GOT3 (cell line): ENCODE measurements at places on chromosomes 1 and 21.

DNA sequence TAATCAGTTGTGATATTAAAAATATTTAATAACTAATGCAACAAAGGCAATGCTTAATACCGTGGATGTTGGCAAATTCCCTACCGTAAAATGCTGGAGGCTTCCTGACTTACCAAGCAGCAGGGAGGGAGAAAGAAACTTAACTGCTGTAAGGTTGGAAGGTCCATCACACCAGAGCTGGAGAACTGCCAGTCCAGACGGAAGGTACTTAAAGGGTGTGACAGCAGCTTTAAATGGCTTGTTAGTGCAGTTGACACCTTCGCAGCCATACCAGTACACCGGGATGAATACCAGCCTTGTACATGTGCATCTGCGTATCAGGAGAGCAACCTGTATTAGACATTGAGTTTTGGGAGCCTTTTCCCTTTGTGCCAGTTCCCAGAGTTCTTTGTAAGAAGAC is 269.5 kb upstream of the NCAM2 start:
- no peak for DNase-seq

DNA sequence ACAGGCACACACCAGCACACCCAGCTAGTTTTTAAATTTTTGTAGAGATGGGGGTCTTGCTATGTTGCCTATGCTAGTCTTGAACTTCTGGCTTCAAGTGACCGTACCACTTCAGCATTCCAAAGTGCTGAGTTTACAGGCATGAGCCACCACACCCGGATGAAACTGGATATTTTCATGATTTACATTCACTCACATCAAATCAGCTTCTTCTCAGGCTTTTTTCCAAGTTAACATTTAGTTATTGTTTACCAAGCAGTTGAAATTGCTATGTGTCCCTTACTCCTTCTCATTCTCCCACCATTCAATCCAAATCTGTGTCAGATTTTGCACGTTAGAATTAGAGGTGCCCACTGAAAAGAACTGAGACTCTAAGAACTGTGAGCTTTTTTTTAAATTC is 18.4 kb downstream of the RIT1 start:
- DNase-seq = no peak

DNA sequence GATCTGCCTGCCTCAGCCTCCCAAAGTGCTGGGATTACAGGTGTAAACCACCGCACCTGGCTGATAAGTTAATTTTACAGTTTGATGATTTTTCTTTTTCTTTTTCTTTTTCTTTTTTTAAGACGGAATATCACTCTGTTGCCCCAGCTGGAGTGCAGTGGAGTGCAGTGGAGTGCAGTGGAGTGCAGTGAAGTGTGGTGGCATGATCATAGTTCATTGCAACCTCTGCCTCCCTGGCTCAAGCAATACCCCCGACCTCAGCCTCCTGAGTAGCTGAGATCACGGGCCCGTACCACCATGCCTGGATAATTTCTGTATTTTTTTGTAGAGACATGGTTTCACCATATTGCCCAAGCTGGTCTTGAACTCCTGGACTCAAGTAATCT is 84.4 kb upstream of the CXADR start:
- no peak for DNase-seq

- DNase-seq = no peak
These were observed 90.7 kb downstream of the VPS13D start for GRCh38 chr1:12320486-12320885.

DNA sequence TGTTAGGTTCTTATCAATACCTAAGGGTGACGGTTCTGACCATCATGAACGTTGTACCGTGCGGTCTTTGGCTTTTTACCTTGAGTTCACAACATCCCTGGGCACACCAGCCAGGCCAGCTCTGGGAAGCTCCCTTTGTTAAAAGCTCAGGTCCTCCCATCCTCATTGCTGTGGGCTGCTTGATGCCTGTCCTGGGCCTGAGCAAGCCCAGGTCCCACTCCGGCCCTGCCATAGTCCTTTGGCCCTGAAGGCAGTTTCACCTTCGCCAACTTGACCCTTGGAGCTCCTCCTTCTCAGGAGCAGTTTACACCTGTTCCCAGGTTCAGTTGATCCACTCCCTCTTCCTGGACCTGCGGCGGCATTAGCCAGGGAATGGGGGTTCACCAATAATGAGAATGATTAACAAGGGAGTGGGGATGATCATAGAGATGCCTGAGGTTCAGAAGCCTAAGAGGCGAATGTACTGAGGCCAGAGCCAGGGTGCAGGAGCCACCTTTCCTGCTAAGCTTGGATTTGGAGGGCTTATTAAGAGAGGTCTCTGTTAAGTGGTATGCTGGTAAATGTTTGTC is 40.2 kb downstream of the DHCR24 start:
- DNase-seq = no peak

GRCh38 chr21:31879241-31879650 is 6.4 kb downstream of the HUNK start:
- DNase-seq = no peak

- no peak for DNase-seq
These were observed 119.1 kb downstream of the PTPRU start for GRCh38 chr1:29355375-29355774.
